ENCODE measurements at places on chromosomes 7 and 10. TPM values are rescaled to one million over a fixed set of nuclear protein-coding genes. Genes with fewer than 3 reads are reported as not detected.

GRCh38 chr10:110527731-110528171 is 30.0 kb downstream of the DUSP5 start:
- DNase-seq = no peak

DNA sequence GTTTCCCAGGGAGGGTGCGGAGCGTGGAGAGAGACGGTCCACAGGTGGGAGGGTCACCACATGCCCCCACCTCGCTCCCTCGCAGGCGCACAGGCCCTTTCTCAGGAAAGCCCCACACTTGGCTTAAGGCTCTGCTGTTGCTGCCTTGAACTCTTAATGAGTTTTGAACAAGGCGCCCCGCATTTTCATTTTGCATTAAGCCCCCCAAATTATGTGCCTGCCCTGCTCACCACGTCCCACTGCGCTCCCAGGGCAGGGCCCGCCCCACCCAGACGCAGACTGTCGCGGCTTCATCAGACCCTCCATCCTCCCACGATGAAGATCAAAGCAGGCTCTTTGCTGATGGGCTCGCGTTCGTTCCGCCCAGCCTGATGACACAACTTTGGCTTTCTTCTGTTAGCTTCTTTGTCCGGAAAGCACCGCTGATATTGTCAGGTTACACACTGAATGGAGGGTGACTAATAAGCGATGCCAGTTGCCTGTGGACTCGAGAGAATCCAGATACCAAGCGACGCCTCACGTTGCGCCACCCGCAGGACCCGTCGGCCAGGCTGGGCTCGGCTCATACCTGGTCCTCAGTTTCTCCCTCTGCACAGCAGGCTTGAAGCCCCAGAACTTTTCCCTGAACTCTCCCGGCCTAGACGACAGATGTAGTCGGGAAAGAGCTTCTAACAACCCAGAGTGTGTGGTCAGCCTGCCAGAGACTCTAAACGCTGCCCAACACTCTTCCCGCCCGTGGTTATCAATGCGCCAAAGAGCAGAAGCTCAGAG is 9.5 kb downstream of the CALML3 start:
- no peak for DNase-seq

Gene SUGCT
- 11.2 TPM for polyA plus RNA-seq

Gene HBP1
- 136 TPM for polyA plus RNA-seq

DNA sequence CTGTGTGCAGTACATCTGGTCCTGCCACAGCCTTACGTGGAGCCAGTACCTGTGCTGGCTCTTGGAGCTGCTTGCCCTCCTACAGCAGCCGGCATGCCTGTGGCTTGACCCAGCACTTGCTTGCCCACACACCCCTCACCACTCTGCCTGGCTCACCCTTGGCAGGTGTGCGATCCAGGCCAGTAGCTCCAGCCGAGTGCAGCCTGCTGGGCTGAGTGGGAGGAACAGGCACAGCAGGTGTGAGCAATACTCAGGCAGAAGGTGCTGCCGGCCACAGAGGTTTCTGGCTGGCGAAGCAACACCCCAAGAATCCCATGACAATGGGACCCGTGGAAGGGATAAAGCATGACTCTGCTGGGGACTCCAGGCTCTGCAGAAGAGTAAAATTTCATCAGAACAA is 173.5 kb upstream of the ADCY1 start:
- no peak for DNase-seq

- DNase-seq = no peak
Measured at GRCh38 chr10:128047351-128047750, 78.9 kb downstream of the MKI67 start.

DNA sequence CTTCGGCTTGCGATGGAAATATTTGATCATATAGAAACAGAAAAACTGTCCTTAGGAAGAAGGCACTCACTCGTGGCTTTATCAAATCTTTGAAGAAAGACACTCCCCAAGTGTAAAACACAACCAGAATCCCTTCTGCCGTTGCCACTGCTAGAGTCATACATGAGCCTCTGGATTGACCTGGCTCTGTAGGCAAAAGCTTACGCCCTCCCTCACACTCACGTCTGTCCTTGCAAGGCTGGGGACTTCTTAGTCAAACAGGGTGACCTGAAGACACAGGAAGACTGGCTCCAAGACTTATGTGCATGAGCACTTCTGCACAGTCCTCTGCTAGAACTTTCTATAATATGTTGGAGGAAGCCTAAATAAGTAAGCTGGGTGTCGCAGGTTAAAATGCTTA is 135.4 kb upstream of the MDFIC start:
- no peak for DNase-seq

DNA sequence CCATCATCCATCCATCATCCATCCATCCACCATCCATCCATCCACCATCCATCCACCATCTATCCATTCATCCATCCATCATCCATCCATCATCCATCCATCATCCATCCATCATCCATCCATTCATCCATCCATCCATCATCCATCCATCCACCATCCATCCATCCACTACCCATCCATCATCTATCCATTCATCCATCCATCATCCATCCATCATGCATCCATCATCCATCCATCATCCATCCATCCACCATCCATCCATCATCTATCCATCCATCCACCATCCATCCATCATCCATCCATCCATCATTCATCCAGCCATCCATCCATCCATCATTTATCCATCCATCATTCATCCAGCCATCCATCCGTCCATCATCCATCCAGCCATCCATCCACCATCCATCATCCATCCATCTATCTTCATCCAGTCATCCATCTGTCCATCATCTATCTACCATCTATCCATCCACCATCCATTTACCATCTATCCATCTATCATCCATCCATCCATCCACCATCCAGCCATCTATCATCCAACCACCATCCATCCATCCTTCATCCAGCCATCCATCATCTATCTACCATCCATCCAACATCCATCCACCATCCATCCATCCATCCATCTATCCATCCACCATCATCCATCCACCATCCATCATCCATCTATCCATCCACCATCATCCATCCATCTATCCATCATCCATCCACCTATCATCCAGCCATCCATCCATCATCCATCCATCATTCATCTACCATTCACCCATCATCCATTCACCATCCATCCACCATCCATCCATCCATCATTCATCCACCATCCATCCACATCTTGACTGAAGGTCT is 153.8 kb downstream of the SH3PXD2A start:
- no peak for DNase-seq

Gene ANKRD61
- 0.79 TPM for polyA plus RNA-seq

DNA sequence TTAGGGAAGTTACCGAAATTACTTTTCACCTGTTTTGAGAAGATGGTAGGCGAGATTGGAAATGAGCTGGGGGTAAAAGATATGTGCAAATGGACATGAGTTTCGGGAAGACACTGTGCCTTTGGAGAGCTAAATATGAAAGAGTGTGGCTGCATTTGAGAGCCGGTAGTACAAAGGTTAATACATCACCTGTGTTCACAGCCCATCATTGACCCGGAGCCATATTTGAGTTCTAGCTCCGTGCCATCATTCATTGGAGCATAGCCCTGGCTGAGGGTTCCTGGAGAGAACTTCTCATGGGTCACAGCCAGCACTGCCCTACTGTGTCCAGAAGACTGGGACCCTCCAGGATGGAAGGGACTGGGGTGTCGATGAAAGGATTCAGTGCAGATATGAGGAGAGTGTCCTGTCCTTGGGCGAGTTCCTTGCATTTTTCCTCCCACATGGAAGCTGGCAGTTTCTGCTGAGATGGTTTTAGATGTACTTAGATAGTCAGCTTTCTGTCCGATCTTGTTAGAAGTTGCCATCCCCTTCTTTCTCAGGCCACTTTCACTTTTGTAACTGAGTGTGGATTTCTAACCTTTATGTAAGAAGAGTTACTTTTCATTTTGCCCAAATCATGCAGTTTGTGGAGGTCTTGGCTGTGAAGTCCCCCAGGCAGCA is 138.8 kb downstream of the JCAD start:
- DNase-seq = no peak

Gene ANKRD2
- 0.54 TPM for polyA plus RNA-seq

DNA sequence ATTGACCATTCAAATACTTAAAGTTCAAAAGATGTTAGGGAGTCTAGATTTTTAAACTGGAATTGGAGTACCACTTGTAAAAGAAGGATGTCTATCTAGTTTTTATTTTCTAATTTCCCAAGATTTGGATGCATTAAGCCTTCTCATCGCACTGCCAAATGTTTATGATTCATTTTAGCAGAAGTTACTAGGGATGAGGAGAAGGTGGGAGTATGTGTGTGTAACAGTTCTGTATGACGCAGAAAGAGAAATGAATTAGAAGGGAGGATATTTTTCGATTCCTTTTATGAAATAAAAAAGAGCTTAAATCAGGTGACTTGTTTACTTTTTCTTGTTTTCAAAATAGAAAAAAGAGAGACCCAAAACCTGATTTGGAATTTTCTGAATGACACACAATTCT is 6.8 kb upstream of the SLK start:
- no peak for DNase-seq

GRCh38 chr10:113047963-113048781 is 98.1 kb downstream of the TCF7L2 start:
- DNase-seq = no peak

DNA sequence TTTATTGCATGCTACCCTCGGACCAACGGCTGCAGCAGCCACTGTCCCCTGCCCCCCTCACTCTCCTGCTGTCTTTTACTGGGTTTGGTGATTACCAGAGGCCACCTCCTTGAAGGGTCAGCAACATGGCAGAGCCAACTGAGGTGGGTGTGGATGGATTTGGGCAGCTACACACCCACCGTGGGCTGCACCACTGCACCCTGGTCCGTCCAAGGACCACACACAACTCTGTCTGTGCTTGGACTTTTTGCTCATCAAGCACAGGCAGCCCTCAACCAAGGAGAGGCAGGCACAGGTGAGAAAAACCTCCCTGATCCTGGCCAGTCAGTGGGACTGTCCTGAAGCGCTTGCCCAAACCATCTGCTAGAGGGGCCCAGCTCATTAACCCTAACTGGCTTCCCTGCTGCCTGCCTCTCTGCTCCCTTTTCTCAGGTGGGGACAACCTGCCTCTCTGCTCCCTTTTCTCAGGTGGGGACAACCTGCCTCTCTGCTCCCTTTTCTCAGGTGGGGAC is 239.5 kb upstream of the PITRM1 start:
- no peak for DNase-seq

DNA sequence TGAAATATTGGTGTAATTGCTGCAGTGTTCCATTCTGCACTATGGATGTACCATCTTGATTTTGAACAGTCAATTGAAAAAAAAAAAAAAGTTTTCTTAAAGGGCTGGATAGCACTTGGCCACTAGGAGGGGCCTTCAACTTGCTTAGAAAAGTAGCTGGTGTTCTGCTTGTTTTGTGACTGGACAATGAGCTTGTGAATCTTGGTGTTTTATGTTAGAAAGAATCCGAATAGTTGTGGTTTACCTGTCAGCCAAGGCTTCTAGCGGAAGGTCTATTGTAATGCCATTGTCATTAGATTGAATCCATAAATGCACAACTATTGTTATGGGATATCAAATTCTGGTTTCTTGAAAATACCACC is 77.1 kb downstream of the BMPER start:
- DNase-seq = no peak

DNA sequence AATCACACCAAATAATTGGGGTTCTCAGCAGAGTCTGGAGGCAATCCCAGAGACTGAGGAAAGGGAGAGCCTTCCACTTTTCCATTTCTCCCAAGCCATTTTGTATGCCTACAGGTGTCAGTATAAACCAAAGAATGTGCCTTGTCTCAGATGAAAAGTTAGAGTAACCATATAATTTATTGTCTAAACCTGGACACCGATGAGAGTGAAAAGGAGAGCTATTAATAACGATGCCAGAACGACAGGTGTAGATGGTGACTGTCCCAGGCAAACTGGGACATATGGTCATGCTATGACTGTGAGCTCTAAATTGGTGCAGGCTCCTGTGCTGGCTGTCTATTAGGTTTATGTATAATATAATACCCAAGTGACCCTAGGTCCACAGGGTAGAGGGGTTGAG is 219.6 kb downstream of the ARHGAP12 start:
- no peak for DNase-seq

DNA sequence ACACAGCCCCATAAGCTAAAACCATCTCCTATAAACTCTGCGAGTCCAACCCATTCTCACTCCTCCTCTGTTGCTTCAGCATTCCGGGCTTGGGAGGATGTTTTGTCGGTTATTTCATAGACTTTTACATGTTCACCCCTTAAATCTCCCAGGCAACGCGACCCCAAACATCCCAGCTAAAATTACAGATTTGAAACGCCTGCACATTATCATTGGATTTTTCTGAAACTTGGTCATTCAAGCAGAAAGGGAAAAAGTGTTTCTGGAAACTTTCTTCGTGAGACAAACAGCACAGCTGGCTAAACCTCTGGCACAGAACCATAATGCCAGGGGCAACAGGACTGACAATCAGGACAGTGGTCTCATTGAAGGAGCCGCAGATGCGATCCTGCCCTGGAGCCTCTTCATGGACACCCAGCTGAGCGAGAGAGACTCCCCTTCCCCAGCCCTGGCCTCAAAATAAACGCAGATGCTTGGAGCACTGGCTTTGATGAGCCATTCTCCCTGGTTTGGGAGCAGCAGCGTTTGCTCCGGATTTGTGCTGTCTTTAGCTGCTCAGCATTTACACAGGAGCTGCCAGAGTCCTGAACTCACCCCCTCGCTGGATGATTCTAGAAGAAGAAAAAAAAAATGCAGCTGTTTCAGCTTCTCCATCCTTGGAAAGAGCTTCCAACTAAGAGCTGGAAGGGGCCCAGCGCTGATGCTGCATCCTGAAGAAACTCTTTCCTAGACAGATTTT is 30.1 kb downstream of the AFAP1L2 start:
- DNase-seq = no peak

- DNase-seq = no peak
Measured at GRCh38 chr10:129514568-129515451, 47.8 kb downstream of the MGMT start.

DNA sequence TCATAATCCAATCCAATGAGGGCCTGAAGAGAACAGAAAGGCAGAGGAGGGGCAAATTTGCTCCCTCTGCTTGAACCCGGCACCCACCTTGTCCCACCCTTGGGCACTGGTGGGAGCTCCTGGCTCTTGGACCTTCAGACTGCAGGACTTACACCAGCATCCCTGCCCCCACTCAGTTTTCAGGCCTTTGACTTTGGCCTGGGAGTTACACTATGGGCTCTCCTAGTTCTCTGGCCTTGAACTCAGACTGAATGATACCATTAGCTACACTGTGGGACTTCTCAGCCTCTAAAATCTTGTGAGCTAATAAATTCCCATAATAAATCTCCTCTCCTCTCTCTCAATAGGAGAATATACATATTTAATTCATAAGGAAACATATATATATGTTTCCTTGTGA is 114.4 kb downstream of the AHR start:
- DNase-seq = no peak

- no peak for DNase-seq
Measured at GRCh38 chr10:14781763-14782162, 7.1 kb upstream of the FAM107B start.

DNA sequence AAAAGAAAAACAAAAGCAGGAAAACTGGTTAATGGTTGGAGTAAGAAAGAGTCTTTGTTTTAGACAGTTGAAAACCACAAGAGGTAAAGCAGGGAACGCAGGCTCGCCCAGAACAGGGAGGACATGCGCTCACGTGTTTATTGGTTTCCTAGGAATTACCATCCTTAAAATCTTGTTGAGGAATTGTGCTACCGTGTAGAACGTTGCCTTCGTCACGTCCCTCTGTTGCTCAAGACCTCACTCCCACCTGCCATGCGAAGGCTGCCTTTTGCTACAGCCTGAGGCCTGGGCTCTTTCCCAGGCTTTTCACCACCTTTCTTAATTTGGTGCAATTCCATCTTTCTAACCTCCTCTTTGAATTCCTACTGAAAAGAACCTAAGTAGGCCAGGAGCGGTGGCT is 61.6 kb upstream of the CAMK1D start:
- no peak for DNase-seq

Gene ZNF398
- 14.2 TPM for polyA plus RNA-seq
